ENCODE measurements at places on chromosomes 1 and 21.

- no peak for DNase-seq
Measured at GRCh38 chr21:24781146-24781545, 826.1 kb downstream of the MRPL39 start.

DNA sequence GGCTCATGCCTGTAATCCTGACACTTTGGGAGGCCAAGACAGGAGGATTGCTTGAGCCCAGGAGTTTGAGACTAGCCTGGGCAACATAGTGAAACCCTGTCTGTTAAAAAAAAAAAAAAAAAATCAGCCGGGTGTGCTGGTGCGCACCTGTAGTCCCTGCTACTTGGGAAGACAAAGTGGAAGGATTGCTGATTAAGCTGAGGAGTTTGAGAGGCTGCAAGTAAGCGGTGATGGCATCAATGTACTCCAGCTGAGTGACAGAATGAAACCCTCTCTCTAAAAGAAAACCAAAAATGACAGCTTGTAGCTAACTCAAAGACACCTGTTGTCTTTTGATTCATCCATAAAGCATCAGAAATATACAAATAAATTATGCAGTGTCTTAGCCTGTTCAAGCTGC lies 31.8 kb downstream of the SIPA1L2 start:
- DNase-seq = no peak

GRCh38 chr21:43343095-43343991 lies 83.6 kb downstream of the SIK1 start:
- no peak for DNase-seq

DNA sequence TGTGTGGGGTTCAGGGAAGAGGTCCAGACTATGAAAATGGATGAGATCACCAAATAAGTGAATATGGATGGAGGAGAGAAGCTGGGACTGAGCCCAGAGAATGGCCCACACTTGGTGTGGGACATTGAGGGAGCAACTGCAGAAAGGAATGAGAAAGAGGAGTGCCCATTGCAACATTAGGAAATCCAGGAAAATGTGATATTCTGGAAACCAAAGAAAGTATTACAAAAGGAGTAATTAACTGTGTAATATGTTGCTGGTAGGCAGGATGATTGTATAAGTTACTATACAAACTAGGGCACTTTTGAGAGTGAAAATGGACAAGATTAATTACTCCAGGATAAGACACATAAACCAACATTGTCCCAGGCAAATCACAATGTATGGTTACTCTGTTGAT lies 59.8 kb upstream of the ARTN start:
- no peak for DNase-seq

GRCh38 chr1:148307583-148308185 lies 155.6 kb upstream of the NBPF11 start:
- DNase-seq = no peak

- DNase-seq = no peak
Measured at GRCh38 chr1:32182060-32182459, 2.6 kb downstream of the TXLNA start.

GRCh38 chr1:23477359-23478144 lies 6.4 kb downstream of the ASAP3 start:
- DNase-seq = no peak

GRCh38 chr1:12770620-12771019 lies 2.9 kb upstream of the PRAMEF12 start:
- DNase-seq = no peak

GRCh38 chr1:109785446-109786111 lies 21.9 kb upstream of the EPS8L3 start:
- no peak for DNase-seq

GRCh38 chr1:4970532-4970931 lies 316.1 kb downstream of the AJAP1 start:
- no peak for DNase-seq

GRCh38 chr1:78096976-78097375 lies 51.2 kb downstream of the GIPC2 start:
- no peak for DNase-seq

GRCh38 chr1:230130172-230130944 lies 63.3 kb downstream of the GALNT2 start:
- DNase-seq = no peak

- no peak for DNase-seq
Measured at GRCh38 chr1:175195798-175196197, 3.2 kb upstream of the KIAA0040 start.

DNA sequence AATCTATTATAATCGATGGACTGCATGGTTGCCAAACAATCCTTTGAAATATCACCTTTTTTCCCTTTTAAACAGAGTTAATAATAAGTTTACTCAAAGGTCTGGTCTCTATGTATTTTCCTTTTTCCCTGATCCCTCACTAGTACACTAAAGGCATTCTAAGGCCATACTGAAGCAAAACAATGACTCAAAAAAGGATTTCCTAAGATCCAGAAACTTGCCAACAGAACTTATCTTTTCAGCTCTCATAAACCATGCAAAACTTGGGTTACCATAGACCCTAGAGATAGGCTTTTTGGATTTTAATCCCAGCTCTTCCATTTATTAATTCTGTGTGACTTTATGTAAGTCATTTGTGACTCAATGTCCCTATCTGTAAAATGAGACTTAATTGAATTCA lies 77.1 kb downstream of the IFI44 start:
- no peak for DNase-seq

GRCh38 chr1:156241311-156241811 lies 623 bp upstream of the BGLAP start:
- no peak for DNase-seq

- DNase-seq = no peak
Measured at GRCh38 chr1:58618303-58618702, 41.3 kb upstream of the TACSTD2 start.
